ENCODE measurements at places on chromosomes 16 and 17.
A peak's percentile ranks its signal among the peaks of the same experiment; 100 is the strongest.

- DNase-seq, result peak; percentile 94
Measured at GRCh38 chr17:1648963-1649843, 463 bp downstream of the RILP start.

DNA sequence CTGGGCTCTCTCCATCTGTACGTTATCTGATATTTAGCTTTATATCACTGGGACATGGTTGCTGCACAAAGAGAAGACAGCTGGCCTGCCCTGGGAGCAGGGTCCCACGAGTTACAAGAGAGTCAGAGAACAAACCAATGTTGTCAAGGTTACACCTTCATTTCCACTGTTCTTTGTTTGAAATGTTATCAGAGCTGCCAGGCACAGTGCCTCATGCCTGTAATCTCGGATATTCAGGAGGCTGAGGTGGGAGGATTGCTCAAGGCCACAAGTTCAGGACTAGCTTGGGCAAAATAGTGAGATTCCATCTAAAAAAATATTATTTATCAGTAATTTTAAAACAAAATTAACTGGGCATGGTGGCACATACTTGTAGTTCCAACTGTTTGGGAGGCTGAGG lies 34.6 kb downstream of the ATP6V0A1 start:
- DNase-seq, result no peak

- no peak for DNase-seq
Measured at GRCh38 chr16:88526008-88526905, 43.9 kb upstream of the ZC3H18 start.

DNA sequence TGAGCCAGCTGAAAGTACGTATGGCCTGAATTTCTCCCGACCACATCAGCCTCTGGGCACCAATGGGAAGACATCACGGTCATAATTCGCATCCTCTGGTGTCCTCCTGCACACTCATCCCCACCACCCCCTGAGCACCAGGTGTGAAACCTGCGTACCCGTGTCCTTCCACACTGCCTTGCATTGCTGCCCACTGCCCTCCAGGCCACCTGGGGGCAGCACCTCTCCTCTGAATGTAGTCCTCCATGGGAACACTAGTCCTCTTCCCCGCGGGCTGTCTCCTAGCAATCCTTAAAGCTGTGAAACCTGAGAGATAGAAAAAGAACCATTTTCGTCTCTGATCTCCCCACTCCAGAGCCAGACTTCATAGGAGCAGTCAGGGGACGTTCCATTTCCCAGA lies 125.5 kb downstream of the ZNF18 start:
- no peak for DNase-seq

- peak; percentile 31 for DNase-seq
Measured at GRCh38 chr17:35900708-35901480, 20.7 kb upstream of the CCL5 start.

- no peak for DNase-seq
Measured at GRCh38 chr17:59876107-59876506, 16.6 kb downstream of the TUBD1 start.

- no peak for DNase-seq
Measured at GRCh38 chr17:37475731-37476420, 13.8 kb upstream of the DUSP14 start.

DNA sequence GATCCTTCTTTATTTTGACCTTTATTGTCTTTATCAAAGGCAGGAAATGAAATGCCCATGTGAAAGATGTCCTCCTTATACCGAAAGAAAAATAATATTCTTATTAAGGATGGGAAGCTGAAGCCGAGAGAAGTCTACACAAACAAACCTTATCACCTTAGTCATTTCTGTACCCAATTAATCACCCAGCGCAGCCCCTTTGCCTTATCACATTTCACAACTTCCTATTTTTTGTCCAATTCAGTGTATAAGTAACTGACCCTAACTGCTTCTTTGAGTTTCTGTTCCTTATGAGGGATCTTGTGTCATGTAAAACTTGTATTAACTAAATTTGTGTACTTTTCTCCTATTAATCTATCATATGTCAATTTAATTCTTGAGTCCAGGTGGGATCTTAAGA lies 16.4 kb upstream of the CCL23 start:
- DNase-seq, result no peak

DNA sequence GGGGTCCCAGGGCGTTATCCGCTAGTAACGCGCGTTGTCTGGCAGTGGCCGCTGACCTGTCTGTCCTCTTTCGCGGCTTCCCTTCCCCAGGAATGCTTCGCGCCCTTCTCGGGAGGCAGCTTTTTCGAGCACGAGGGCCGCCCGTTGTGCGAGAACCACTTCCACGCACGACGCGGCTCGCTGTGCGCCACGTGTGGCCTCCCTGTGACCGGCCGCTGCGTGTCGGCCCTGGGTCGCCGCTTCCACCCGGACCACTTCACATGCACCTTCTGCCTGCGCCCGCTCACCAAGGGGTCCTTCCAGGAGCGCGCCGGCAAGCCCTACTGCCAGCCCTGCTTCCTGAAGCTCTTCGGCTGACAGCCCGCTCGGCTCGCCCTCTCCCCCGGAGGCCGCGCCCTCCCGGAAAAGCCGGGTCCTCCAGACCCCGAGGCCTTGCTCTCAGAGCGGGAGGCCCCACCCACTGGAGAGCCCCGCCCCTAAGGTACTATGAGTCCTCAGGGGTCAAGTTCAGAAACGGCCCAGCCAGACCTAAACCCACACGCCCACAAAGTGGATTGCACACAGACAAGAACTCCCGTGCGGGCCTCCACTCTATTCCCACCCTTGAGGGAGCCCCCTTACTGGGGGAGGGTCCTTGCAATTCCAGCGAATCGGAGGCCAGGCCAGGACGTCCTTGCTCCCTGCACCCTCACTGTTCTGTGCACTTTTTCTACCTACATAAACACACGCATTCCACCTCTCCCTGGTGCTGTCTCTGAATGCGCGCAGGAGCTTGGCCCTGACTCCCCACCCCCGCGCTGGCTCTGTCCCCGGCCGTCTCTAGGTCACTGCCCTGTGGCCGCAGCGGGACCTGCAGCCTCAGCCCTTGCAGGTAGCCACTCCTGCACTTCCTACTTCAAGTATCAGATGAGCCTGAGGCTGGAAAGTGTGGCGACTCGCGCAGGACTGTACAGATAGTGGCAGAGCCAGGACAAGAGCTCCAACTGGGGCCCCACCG lies 5.4 kb upstream of the SLC5A2 start:
- no peak for DNase-seq

DNA sequence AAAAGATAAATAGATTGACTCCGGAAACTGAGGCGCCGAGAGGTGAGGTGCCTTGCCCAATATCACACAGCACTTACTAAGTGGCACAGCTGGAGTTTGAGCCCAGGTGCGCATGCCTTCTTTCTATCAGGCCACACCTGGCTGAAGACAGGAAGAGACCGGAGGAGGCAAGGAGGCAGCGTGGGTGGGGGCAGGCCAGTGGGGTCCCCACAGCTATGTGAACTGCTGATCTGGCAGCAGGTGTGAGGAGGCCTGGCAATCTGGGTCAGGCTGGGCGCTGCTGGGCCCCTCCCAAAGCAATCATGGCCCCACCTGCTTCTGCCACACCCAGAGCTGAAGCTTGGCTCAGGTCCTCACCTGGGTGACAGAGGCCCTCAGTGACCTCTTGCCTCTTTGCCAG lies 1.9 kb upstream of the GDPD3 start:
- DNase-seq, result no peak

GRCh38 chr16:49586466-49587450 lies 213.2 kb downstream of the C16orf78 start:
- no peak for DNase-seq

DNA sequence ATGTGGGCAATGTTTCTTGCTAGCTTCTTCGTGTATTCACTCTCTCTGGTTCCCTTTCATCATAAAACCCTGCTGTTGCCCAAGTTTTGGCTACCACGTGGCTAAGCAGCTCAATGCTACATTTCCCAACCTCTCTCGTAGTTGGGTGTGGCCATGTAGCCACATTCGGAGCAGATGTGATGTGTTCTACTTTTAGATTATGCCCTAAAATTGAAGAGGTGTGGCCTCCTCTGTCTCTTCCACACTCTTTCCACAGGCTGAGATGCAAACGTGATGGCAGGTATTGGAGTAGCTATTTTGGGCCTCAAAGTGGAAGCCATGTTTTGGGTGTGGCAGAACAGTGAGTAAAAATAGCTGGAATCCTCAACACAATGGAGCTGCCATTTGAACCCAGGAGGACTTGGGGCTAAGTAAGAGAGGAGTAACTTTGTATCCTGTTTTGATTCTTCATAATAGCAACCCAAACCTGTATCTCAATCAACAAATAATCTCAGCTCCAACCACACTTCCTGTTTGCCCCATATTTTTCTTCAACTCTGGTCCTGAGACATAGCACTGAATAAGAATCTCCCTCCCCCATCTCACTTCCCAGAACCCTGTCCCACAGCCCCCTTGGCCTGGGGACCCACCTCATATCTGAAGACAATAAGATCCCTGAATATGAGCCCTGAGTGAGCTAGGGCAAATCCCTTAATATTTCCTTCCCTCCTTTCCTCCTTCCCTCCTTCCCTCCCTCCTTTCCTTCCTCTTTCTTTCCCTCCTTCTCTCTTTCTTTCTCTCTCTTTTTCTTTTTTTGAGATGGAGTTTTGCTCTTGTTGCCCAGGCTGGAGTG lies 4.0 kb downstream of the NUPR1 start:
- peak; percentile 23 for DNase-seq

- no peak for DNase-seq
Measured at GRCh38 chr16:6280055-6280454, 1052.6 kb upstream of the RBFOX1 start.

Measured in fibroblast of skin of scalp (primary cell).